Ureter (tissue), 1 donor: ENCODE measurements at places on chromosomes 3 and 15.

DNA sequence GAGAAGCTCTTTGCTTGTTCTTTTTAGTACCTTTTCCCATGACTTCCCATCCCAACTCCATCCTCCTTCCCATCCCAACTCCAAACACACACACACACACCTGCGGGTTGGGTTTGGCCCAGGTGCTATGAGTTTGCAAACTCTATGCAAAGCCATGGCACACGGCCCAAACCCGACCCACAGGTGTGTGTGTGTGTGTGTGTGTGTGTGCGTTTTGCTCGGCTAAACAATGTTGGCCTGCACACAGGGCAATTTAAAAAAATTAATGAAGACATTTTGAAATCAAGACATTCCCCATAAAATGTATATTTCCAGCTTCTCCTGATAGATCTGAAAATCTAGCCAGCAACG lies 103.7 kb upstream of the TLE3 start:
- no peak for DNase-seq

GRCh38 chr3:159319156-159319555 lies 517.3 kb downstream of the MFSD1 start:
- no peak for DNase-seq

DNA sequence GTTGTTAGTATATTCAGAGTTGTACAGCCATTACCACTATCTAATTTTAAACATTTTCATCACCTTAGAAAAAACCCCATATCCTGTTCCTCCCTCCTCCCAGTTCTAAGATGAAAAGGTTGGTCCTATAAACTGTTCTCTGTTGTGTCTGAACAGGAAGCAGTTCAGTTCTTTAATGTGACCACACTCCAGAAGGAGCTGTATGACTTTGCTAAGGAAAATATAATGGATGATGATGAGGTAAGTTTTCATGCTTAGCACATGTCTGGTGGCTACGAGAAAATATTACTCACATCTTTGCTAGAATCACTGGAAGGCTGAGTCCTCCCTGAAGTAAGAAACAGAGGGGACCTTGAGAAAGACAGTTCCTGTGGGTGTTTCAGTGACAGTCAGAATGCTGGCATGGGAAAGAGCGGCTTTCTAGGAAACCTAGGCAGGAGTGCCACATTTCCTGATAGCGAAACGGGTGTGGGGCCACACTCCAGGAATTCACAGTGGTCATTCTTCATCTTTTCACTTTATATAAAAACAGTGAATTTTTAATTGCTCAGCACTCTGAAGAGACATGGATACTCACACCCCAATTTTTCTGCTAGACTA lies 20.3 kb downstream of the CRTAP start:
- DNase-seq: no peak

- no peak for DNase-seq
These were observed 50.5 kb upstream of the KCNMB2 start for GRCh38 chr3:178485756-178486155.

- no peak for DNase-seq
These were observed 72.6 kb downstream of the CCR1 start for GRCh38 chr3:46135475-46135874.

- no peak for DNase-seq
These were observed 25.1 kb downstream of the ACKR4 start for GRCh38 chr3:132622148-132622547.

DNA sequence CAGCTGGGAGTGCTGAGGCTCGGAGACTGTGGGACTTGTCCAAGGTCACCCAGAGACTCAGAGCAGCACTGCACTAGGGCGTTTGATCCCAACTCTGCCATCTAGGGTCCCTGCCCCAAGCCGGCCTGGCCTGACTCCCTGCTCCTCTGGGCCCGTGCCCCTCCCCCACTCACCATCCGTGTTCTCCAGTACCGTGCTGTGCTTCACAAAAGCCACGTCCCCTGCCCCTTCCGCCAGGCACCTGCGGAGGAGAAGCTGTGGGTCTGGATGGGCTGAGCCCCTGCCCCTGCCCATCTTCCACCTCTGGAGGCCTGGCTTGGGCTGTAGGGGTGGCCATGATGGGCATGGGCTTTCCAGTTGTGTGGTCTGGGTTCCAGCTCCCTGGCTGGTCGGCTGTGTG lies 8.4 kb downstream of the MELTF start:
- peak; percentile 39 for DNase-seq

GRCh38 chr3:16999871-17000270 lies 115.1 kb downstream of the PLCL2 start:
- DNase-seq: no peak

DNA sequence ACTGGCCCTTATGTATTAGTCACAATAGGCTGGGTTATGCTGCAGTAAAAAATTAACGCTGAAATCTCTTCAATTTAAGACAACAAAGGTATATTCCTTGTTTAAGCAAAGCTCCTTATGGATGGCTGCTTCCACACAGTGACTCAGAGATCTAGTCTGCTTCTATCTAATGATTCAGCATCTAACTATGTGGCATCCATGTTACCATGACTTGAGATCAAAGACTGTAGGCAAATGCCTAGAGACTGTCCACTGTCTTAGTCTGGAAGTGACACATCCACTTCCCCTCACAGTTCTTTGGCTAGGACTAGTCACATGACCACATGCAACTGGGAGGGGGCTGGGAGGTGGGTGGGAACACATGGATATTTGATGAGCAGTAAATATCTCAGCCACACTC lies 61.3 kb upstream of the PSMD6 start:
- DNase-seq: no peak
